ENCODE measurements at places on chromosomes 7 and 10. TPM values are rescaled to one million over a fixed set of nuclear protein-coding genes. Genes with fewer than 3 reads are reported as not detected.

CDHR1 gene
- 0.13 TPM for total RNA-seq

CLDN3 gene
- 3.8 TPM for total RNA-seq

POLR2J gene
- total RNA-seq, result 108 TPM

ANKRD22 gene
- total RNA-seq, result 0.30 TPM

PDE1C gene
- total RNA-seq, result 5.6 TPM

CALHM3 gene
- total RNA-seq, result 0.63 TPM

ATE1 gene
- total RNA-seq, result 21.7 TPM

FAM131B gene
- 0.48 TPM for total RNA-seq

AKR1C3 gene
- total RNA-seq, result 1,248 TPM
